Karpas-422 (cell line): ENCODE measurements at places on chromosomes 7 and 10. TPM values are rescaled to one million over a fixed set of nuclear protein-coding genes. Genes with fewer than 3 reads are reported as not detected.

TSPAN33 gene
- total RNA-seq = 11.1 and 21.8 TPM in 2 replicates

GJD4 gene
- not detected in 2 replicates for total RNA-seq

MALSU1 gene
- total RNA-seq = 92.2 and 169 TPM in 2 replicates

ATOH7 gene
- not detected in 2 replicates for total RNA-seq

PIK3CG gene
- total RNA-seq = 87.6 and 118 TPM in 2 replicates

ACSM6 gene
- total RNA-seq = not detected in 2 replicates

HYCC1 gene
- 2.9 and 3.4 TPM in 2 replicates for total RNA-seq

SLC18A3 gene
- not detected in 2 replicates for total RNA-seq

SDHAF3 gene
- 26.1 and 63.4 TPM in 2 replicates for total RNA-seq

SLC29A4 gene
- not detected in 2 replicates for total RNA-seq

CADPS2 gene
- not detected in 2 replicates for total RNA-seq

UNCX gene
- not detected in 2 replicates for total RNA-seq

OPN4 gene
- not detected in 2 replicates for total RNA-seq

AZGP1 gene
- total RNA-seq = 1.0 and 2.0 TPM in 2 replicates

GPER1 gene
- total RNA-seq = not detected in 2 replicates

CXCL12 gene
- total RNA-seq = not detected in 2 replicates

DCLRE1A gene
- total RNA-seq = 5.7 and 11.4 TPM in 2 replicates

MTG1 gene
- total RNA-seq = 26.9 and 33.6 TPM in 2 replicates

CNNM1 gene
- not detected in 2 replicates for total RNA-seq

NOS3 gene
- 59.8 and 62.5 TPM in 2 replicates for total RNA-seq

SEMA3D gene
- total RNA-seq = not detected in 2 replicates
